ENCODE measurements at places on chromosomes 5 and 9. TPM values are rescaled to one million over a fixed set of nuclear protein-coding genes. Genes with fewer than 3 reads are reported as not detected.

The SLC34A3 gene
- total RNA-seq, result not detected

The SLC6A18 gene
- total RNA-seq, result not detected

The KCNN2 gene
- total RNA-seq, result not detected

The CDH6 gene
- total RNA-seq, result 0.13 TPM

The FGF10 gene
- total RNA-seq, result not detected

The ANKRD18B gene
- 6.0 TPM for total RNA-seq

The NEUROG1 gene
- total RNA-seq, result not detected

The FOXD4L6 gene
- 0.13 TPM for total RNA-seq

The NSG2 gene
- total RNA-seq, result not detected

The LHX6 gene
- total RNA-seq, result 0.13 TPM

The SPINK7 gene
- total RNA-seq, result 13.7 TPM

The LMX1B gene
- total RNA-seq, result not detected

The PTGDS gene
- total RNA-seq, result 0.26 TPM

The POLR3G gene
- 7.4 TPM for total RNA-seq

Data from bronchial epithelial cell (primary cell).